CD4-positive, alpha-beta T cell treated with Interleukin-17A for 1 hour (primary cell): ENCODE measurements at places on chromosomes 6 and 20.

DNA sequence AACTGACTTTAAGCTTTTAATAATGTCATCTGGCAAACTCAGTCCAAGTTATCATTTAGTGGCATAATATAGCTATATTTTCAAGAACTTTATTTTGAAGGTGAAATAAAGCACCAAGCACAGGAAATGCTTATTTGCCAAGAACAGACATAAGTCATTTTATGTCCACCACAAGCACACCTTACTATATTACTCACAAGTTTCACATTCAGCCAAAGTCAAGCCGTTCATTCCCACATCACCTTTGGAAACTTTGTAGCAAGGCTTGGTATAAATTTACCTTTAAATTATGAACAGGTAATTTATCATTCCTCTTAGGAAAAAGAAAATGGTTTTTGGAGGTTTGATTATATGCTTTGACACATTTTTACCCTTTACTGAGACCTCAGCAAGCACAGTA is 236.8 kb upstream of the FKBP1C start:
- no peak for DNase-seq

DNA sequence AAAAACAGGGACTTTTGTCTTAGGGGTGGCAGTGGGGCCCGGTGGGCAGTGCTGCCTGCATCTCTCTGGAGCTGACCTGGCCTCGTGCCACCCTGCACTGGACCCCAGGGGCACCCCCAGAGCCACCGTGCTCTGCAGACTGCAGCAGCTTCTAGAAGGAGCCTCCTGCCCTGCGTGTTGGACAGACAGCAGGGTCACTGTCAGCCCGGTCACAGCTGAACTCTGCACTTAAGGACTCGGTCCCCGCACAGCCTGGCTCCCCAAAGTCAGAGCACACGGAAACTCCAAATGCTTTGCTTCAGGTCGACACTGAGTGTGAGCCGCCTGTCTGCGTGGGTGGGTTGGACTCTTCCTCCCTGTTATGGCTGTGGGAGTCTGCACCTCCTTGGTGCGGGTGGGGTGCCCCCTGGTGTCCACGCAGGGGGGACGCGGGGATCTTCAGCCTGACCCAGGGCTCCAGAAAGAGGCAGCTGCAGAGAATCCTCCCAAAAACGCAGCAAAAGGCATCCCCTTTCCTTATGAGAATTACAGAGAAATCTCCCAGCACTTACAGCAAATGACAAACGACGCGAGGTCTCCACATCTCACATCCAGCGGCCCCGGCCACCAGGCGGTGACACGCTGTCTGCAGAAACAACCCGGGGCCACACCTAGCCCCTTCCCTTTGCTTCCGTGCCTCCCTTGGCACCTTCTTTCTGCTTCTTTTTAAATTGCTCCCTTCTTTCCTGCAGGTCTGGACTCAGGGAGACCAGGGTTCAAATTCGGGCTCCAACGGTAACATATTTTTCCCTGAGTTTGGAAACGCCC is 36.3 kb upstream of the DACT2 start:
- no peak for DNase-seq

GRCh38 chr6:117653949-117654348 is 21.3 kb upstream of the NUS1 start:
- no peak for DNase-seq

- DNase-seq = no peak
Observed at GRCh38 chr6:138622967-138623366, 123.7 kb upstream of the NHSL1 start.

- DNase-seq = peak; percentile 3
Observed at GRCh38 chr20:44247586-44248409, 690 bp downstream of the GDAP1L1 start.

DNA sequence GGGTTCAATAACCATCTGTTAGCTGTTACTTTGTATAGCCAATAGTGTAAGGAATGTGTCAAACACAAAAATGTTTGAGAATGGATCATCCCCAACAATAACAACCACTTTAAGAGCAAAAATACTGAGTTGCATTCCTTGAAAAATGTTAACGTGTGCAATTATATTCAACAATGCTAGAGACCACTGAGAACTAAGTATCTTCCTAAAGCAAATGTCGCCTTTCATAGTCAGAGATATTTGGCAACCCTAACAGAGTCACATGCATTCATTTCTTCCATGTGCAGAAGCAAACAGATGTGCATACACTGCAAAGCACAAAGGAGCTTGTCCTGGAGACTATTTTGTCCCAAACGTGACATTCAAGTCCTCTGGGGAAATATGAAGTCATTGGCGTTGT is 448.6 kb downstream of the GJA1 start:
- DNase-seq = no peak

DNA sequence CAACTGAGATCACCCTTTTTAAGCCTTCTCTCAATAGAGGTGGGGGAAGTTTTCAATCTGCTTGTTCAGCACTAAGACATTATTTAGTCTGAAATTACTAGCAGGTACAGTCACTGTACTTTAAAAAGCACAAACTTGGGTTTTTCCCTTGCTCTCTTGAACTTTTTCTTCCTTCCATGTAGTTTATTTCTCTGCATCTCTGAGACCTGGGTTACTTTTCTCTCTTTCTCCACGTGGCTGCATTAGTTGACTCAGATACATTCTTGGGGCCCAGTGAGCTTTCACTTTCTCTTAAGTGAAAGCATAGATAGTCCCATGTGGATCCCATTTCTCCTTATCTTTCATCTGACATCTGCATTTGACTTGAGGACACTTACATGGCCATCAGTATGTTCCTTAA is 433.9 kb upstream of the MAP3K7 start:
- DNase-seq = no peak

DNA sequence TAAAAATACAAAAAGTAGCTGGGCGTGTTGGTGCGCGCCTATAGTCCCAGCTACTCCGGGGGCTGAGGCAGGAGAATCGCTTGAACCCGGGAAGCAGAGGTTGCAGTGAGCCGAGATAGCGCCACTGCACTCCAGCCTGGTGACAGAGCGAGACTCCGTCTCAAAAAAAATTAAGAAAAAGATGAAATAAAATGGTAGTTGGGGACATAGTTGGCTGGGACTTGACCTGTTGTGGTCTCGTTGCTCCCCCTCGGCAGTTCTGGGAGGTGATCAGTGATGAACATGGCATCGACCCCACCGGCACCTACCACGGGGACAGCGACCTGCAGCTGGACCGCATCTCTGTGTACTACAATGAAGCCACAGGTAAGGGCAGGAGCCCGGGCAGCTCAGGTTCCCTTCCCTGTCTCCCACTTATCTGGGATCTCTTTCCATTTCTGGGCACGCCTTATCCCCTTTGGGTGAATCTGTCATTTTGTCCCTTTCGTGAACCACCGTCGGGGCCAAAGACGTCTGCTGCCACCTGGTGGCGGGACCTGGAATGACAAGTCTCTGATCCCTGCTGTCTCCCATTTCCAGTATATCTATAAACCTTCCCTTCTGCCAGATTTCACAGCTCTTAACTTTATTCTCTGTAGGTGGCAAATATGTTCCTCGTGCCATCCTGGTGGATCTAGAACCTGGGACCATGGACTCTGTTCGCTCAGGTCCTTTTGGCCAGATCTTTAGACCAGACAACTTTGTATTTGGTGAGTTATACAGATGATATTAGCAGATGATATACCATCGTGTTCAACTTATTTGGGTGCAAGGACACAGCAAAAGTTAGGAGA is 2.3 kb downstream of the TUBB start:
- peak; percentile 88 for DNase-seq

- DNase-seq = peak; percentile 11
Observed at GRCh38 chr6:109322825-109323224, 59.4 kb downstream of the CD164 start.

- DNase-seq = no peak
Observed at GRCh38 chr6:148713921-148714320, 32.9 kb upstream of the UST start.

- DNase-seq = no peak
Observed at GRCh38 chr6:79436241-79436640, 101.0 kb downstream of the LCA5 start.

DNA sequence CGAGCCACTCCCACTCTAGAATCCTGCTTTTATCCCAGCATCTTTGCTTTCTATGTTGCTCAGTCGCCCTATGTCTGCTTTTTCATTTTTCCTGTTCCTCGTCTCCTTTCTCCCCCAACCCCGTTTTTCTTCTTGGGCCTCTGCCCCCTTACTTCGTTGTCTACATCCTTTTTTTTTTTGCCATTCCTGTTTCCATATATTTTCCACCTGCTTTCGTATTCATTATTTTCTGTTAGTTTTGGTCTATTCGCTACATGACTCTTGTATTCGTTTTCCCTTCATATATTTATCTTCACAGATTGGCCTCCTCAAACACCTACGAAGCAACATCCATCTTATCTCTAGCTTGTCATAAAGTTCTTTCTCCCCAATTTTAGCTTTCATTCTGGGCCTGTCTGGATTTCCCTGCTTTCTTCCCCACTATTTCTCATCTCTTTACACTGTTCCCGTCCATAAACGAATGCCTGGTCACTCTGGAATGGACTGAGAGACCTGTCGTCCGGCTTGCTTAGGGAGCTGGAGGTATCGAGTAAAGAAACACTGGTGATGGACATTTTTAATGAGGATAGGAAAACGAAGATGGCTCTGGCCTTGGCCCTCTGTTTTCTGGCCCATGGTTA is 915 bp downstream of the PRRC2A start:
- DNase-seq = no peak

GRCh38 chr20:23143098-23143497 is 57.0 kb upstream of the CD93 start:
- no peak for DNase-seq

DNA sequence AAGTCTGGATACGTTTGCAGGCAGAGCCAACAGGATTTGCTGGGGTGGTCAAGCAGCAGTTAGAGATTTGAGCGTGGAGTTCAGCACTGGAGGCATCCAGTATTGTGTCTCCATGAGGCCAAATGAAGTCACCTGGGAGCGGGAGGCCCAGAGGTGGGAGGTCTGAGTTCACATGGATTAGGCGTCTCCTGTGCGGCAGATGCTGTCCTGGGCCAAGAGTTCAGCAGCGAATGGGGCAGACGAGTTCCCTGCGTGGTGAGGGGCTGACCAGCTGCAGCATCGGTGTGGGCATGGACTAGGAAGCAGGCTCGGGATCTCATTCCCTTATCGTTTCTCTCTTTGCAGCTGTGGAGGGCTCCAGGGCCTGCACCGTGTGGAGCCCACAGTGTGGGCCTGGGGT is 66.2 kb downstream of the BCAS4 start:
- no peak for DNase-seq

GRCh38 chr6:164214066-164214465 is 799.5 kb downstream of the QKI start:
- no peak for DNase-seq

DNA sequence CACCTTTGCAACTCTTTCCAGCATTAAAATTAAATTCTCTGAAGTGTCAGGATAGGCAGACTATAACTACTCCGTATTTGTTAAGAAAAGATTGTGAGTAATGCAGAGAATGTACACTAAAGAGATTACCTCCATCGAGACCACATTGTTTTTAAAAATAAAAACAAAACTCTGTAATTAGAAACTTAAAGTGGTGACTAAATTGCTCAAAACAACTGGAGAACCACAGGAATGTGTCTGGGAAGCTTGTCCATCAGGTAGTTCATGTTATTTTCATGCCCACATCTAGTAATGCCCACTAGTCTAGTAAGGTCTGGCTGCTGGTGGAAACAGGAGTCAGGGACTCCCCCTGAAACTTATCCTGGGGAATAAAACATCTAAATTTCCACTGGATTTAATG is 103.0 kb upstream of the FOXQ1 start:
- DNase-seq = no peak

GRCh38 chr6:31120151-31120915 is at the start of gene CDSN:
Gene CDSN, minus strand, starts transcription at chr6:31120446. Its CDS starts 27 bp downstream, at chr6:31120419.
- no peak for DNase-seq

DNA sequence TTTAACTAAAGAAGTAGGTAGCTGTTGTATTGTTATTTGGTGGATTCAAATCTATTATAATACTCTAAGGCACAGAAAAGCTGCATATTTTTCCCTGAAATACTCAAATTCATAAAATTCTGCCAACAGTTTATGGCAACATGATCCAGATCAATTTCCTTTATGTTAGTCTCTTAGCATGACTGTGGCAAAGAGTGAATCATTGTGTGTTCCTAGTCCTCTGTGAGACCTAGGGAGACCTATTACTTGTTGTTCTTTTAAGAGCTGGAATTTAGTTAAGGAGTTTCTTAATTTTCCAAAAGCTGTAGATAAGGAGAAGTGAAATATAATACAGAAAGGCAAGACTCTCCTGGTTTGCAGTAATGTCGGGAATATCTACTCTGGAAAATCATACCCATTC is 149.6 kb downstream of the RIMS1 start:
- no peak for DNase-seq

GRCh38 chr6:157157258-157157657 is 166.1 kb downstream of the TMEM242 start:
- DNase-seq = no peak

DNA sequence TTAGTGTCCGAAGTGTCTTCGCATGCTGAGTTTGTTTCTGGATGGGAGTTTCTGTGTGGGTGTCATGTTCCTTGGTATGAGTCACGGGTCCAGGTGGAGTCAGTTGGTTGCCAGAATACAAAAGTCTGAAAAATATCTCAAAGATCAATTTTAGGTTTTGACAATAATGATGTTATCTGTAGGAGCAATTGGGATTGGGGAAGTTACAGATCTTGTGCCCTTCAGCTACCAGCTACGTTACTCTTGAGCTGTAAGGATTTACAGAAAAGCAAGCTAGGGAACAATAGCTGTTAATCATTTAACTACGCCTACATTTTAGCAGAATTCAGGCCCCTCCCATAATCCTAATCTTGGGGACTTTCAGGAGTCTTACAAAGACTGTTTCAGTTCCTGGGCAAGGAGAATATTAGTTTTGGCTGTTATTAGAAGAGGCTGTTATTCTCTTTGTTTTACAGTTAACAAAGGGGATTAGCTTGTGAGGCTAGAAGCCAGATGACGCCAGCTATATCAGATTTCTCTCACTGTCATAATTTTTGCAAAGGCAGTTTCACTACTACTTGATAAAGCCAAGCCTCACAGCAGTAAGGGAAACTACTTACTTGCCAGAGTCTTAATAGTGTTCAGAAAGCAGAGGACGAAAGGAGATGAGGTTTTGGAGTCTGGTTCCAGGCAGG is 15.4 kb upstream of the SLC22A16 start:
- DNase-seq = no peak

GRCh38 chr6:83192456-83192855 is 609 bp downstream of the PGM3 start:
- no peak for DNase-seq

GRCh38 chr6:132812255-132812732 is 2.1 kb upstream of the RPS12 start:
- peak; percentile 37 for DNase-seq
